NB4 (cell line): ENCODE measurements at places on chromosomes 5 and 9.

DNA sequence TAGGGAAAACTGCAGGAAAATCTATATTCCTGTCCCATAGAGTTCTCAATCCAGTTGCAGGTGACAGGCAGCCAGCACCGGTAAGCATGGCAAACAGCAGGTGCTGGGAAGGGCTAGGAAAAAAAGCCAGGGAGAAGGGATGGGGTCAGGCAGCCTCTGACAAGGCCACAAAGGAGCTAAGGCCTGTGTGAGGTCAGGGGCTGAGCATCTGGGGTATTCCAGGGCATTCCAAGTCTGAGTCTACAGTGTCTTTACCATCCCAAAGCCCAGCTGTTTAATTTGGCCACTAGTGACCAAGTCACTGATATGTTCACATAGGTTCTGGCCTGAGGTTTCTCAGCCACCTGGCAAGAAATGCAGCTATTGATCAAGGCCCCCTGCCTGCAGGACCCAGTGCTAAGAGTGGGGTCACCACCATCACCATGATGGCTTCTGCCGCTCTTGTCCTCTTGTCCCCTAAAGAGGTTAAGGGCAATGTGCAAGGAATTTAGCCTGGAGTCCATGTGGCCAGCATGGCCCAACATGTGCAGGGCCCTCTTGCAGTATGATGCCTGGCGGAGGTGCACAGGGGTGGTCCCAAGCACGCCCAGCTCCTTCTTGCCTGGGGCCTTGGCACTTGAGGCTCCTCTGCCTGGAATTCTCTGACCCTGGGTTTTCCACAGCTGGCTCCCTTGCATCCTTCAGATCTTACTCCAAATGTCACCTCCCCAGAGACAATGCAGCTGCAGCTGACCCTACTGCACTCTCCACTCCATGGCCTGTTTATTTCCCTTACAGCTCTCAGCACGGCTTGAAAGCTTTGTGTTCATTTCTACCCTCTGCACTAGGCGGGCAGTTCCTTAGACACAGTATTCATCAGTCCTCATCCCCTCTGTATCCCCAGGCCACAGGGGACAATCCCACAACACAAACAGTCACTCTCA is 213.1 kb downstream of the MSX2 start:
- DNase-seq = no peak

GRCh38 chr9:81819859-81820546 is 108.2 kb upstream of the SPATA31D4 start:
- no peak for DNase-seq

DNA sequence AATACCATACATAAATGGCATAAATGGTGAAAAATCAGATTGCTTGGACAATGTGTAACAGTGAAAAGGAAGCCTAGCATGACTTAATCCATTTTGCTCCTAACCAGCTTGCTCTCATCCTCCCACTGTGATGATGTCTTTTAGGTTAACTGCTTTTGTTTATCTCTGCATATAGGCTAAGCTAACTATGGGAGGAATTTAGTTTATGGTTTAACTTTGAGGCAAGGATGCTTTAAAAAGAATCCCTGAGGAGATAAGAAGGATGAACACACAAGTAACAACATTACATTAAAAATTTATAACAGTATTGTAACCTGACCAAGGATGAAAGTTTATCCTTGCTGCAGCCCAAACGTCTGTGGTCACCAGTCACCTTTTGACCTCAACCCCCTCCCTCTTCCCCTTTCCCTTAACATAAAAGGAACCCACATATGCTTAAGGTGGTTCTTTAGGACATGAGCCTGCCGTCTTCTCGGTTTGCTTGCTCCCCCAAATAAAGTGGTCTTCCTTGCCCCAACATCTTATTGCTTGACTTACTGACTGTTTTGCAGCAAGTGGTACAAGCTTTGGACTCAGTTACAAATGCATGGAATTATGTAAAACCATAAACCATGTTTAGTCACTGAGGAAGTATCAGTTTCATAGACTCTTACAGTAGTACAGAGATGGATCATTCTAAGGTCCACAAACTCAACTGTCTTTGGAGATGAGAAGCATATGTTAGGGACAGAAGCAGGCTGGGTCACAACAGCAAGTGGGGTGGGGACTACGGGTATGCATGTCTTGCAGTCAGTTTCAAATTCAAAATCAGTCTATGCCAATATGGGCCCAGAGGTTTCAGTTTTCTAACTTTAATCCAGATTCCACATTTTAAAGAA is 31.3 kb downstream of the AGXT2 start:
- no peak for DNase-seq

- no peak for DNase-seq
These were observed 12.8 kb upstream of the RPS23 start for GRCh38 chr5:82290908-82291307.

- DNase-seq = no peak
These were observed 87.7 kb downstream of the GALNT10 start for GRCh38 chr5:154278186-154278585.

DNA sequence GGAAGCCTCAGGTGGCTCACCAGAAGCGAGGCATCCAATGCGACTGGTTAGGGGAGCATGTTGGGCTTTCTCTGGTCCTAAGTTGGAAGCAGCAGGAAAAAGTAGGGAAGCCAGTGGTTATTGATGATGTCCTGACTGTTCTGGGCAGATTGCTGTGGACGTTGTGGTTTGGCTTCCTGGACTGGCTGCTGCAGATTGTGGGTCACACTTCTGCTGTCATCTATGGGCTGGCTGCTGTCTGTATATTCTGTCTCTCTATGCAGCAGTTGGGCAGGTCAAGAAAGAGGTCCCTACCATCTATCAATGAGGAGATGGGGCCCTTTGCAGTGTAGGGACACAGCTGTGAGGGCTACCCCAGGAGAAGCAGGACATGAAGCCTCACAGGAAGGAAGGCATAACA is 13.5 kb upstream of the MARCHF6 start:
- DNase-seq = no peak

GRCh38 chr9:80690349-80690939 is 998.9 kb downstream of the TLE1 start:
- DNase-seq = peak; percentile 10

GRCh38 chr5:151677776-151678545 is 8.8 kb downstream of the SPARC start:
- DNase-seq = no peak

DNA sequence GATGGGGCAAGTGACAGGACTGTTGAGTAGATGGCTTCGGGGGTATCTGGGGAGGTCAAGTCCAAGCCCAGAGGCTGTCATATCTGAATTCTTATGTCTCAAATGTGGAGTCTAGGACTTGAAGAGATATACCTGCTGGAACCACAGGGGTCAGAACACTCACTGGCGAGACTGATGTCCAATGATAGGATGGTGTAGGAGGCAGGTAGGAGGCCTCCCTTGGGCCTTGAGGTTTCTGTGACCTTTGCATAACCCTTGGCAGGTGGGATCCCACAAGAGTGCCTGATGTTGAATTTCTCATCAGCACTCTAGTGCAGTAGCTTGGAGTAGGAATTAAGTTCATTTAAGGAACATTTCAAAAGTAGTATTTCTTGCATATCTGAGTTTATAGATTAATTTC is 2.8 kb downstream of the CCL21 start:
- no peak for DNase-seq

DNA sequence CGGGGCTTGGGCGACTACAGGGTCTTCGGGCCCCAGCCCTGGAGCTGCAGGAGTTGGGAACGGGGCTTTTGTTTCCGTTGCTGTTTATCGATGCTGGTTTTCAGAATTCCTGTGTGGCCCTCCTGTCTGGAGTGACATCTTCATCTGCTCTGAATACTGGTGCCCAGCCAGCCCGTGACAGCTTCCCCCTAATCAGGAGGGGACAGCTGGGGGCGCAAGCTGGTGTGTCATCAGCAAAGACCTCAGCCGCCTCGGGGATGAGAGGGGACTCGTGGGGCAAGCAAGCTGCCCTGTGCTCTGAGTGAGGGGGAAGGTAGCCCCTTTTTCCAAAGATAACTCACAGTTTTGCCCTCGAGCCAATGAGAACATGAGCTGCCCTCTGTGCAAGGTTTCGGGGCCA is 110.7 kb downstream of the RXRA start:
- DNase-seq = no peak

GRCh38 chr9:93188426-93189368 is 4.8 kb downstream of the WNK2 start:
- no peak for DNase-seq

GRCh38 chr5:37222181-37222580 is 27.0 kb downstream of the CPLANE1 start:
- no peak for DNase-seq

DNA sequence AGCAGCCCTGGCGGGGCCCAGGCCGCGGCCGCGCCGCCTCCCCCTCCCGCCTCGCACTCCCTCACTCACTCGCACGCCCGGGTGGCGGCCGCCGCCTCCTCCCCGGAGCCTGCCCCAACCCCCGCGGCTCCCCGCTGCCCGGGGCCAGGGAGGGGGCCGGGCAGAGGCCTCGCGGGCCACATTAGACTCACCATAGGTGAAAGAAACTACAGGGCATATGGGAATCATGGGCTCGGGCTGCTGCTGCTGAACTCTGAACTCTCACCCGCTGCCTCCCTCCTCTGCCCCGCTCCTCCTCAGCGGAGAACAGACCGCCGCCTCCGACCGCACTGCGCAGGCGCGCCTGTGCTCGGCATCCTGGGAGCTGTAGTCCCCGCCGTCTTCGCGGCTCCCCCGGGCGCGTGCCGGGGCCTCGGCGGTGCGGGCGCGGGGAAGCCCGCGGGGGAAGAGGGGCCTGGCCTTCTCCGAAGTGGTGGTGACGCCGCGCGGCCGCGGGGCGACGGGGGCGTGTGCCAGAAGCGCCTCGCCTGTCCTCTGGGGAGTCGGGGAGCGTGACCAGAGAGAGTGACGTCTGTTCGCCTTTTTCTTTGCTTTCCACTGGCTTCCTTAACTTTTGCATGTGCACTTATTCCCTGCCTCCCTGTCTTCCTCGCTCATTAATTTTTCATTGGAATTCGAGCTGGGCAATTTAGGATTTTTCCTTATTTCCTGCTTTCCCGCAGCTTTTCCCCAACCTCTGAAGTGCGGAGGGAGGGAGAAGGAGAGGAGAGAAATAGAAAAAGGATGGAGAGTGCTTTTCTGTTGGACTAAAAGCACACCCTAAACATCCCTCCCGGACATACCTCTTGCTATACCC is at the start of gene ZFR:
Gene ZFR, minus strand, starts transcription at position 310 of the 856 bp plus-strand sequence. Its CDS starts 82 bp downstream, at position 228.
- DNase-seq = peak; percentile 94

DNA sequence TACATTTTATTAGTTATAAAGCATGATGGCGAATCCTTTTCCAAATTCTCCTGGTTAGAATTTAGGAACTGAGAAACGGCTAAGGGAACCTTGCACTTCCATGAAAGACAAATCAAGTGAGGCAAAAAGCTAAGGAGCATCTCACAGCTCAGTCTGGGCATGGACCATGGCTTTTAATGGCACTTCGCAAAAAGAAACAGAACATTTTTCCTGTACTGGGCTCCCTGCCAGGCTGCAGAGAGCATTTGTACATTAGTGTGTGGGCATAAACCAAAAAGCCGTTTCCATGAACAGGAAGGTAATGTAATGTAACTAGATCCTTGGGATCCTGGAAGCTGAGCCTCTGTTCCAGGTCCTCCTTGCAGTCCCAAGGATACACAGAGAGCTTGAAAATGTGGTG is 354.2 kb downstream of the MRPS30 start:
- no peak for DNase-seq

DNA sequence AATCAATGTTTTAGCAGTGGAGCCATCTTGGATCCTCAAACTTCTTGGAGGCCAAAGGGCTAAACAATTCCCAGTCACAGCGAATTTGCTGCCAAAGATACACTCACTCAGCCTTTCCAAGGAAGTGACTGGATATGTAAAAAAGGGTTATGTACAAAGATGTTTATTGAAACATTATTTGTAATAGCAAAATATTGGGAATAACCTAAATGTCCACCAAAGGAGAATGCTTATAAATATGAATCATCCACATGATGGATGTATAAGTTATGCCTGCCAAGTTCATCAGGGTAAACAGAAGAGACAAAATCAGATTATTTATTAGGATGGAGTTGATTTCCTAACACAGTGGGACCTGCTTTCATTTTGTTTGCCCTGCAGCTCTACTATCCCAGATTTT is 145.2 kb upstream of the ABCA1 start:
- no peak for DNase-seq

- no peak for DNase-seq
These were observed 362.3 kb downstream of the MAT2B start for GRCh38 chr5:163867738-163868137.

GRCh38 chr5:150166650-150167511 is at the start of gene CDX1:
CDX1 (plus strand) TSS chr5:150166778; CDS start chr5:150166877, 99 bp downstream.
- no peak for DNase-seq

DNA sequence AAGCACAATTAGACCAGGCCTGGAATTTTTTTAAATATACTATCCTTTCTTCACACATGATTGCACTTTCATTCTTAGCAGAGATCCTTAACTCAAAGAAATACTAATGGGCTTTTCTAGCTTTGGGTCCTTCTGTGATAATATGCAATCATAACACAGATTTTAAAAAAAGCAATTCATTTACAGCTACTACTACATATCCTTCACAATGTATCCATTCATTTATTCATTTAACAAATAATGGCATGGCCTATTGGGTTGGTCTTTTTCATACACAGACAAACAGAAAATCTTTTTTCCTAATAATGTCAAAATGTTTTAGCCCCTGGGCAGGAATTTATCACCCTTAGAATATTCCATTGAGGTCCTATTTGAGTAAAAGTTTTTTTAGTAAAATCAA is 47.0 kb downstream of the SAXO1 start:
- no peak for DNase-seq

DNA sequence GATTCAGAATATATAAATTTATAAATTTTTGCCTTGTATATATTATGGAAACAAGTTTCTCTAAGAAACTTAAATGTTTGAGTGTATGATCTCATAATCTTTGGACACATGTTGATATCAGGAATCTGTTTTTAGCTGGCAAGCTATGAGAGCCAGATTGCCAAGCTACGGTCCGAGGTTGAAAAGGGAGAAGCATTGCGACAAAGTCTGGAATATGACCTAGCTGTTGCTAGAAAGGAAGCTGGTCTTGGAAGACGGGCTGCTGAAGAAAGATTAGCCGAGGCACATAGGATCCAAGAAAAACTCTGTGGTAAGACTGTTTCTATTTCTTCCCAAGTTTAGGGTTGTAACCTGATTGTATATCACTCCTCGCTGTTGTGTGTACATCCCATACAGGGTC is 25.9 kb downstream of the CCDC171 start:
- DNase-seq = no peak

GRCh38 chr9:86075132-86076109 is 23.9 kb downstream of the GOLM1 start:
- no peak for DNase-seq

GRCh38 chr5:75545131-75545530 is 33.4 kb downstream of the POLK start:
- no peak for DNase-seq

DNA sequence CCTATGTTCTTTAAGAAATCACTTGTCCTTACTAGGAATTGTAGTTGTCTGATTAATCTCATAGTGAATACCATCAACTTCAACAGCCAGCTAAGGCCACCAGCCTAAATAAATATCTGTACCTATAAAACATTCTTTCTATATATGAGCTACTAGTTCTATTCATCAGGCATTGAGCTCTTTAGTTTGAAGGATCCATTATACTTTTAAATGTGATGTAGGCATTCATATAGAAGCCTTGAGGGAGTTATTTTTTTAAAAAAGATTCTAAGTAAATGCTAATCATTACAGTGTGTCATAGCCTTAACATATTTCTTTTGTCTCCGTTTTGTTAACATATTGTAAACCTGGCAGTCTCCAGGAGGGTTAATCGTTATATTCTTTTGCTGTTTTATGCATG is 838.3 kb downstream of the PTPRD start:
- no peak for DNase-seq

GRCh38 chr5:107949688-107950341 is 279.1 kb upstream of the EFNA5 start:
- no peak for DNase-seq

- DNase-seq = peak; percentile 98
These were observed 2.6 kb downstream of the GLIS3 start for GRCh38 chr9:4297151-4297785.
